ENCODE measurements at places on chromosomes 2 and 18.

GRCh38 chr2:220512419-220512818 is 885.0 kb downstream of the SLC4A3 start:
- no peak for DNase-seq

DNA sequence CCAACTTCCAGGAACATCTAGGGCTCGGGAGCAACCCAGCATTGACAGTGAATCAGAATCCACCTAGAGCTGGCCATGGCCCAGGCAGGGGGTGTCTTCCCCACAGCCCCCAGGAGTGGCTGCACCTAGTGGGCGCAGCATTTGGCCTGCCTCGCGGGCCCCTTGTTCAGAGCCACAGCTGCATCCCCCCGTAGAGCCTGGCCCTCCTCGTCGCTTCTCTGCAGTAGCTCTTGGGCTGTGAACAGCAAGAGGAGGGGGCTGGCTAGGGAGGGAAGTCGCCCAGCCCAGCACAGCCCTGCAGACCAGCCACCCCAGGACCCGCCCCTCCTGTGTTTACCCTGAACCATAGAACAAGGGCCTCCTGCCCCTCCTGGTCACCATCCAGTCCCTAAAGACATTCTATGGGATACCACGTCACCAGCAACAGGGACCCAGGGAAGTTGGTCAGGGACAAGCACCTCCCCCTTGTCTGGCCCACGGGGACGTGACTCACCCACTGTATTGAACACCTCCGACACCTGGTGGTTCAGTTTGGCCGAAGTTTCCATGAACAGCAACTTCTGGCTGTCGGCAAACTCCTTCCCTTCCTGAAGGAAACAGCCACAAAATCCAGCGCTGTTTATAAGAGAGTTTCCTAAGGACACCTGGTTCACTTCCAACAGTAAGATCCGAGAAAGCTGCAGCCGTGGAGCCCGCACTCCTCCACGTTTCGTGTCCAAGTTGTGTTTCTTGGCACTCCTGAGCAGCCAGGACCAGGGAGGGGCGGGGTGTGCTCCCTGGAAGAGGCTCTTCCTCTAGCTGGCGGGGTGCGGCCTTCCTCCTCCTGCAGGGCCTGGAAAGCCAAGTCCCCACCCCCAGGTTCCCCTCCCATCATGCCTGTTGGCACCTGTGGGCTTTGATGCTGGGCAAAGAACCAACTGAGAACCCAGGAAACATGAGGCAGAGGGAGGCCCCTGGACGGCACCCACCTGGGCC is 8.8 kb downstream of the PRLH start:
- DNase-seq = no peak

GRCh38 chr2:164522561-164522981 is 98.7 kb downstream of the GRB14 start:
- no peak for DNase-seq

DNA sequence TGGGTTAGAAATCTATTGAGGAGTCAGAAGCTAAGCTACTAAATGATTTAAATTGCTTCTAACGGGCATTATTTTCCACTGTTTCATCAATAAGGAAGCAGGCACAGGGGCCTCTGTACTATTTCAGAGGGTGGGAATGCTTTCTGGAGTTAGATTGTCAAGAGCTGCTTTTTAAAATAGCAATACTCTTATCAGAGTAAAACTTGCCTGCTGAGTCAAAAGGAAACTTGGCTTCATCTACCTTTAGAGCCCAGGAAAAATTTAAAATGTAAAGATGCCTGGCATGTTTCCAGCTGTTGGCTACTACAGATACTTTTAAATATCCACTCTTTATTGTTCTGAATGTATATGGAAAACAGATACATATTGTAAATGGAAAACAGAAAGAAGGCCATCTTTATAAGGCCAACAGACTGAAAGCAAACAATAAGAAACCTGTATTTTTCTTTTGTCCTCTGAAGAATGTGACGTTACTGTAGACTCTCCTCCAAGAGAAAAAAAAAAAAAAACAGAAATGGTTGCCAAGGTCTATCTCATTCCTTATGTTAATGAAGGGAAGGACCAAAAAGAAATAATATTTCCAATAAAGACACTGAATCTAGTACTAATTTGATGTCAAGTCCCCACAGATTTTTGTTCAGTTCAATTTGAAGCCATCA is 79.1 kb downstream of the FIGN start:
- DNase-seq = no peak

GRCh38 chr18:54774981-54775665 is 53.2 kb upstream of the RAB27B start:
- DNase-seq = no peak

DNA sequence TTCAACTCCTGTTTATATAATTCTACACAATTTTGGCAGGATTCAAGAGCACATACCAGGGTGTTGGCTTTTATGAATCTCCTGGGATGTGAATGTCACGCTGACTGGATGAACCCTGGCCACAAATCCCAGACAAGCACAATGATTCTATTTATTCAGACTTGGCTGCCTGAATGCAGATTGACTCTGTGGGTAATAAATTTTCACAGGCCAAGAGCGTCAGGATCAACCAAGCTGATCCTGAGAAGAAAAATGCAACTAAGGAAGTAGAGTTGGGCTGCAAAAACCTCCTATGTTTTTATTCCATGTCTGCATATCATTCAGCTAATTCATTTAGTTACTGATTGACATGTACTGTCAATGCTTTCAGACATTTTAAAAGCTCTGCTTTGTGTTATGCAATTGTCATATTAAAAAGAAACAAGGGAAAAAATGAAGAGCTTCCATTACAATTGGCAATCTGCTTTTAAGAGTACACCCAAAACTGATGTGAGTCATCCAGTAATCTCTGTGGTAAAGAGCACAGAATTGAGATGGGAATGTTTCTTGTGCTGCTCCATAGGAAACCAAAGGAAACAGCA is 173.0 kb upstream of the REV1 start:
- no peak for DNase-seq

DNA sequence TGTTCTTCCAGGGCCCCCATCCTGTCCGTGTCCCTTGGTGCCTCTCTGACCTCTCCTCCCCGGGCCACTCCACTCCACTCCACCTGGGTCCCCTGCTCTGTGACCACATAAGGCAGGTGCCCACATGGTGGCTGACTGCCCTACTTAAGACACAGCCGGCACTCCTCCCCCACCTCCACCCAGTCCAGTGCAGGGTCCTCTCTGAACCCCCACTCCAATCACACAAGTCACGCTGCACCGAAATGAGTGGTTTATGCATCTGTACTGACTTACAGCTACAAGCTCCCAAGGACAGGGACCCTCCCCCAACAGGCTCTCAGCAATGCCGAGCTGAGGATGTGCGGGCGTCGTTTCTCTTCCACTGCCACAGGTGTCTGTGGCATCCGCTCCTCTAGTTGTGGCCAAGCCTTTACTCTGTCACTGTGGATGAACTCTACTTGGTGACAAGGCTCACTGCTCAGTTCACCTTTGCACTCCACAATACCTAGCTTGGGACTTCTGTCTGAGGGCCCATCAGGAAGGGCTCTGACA is 48.3 kb downstream of the TFCP2L1 start:
- DNase-seq = no peak

GRCh38 chr2:64114912-64115277 is 29.3 kb downstream of the PELI1 start:
- DNase-seq = no peak

DNA sequence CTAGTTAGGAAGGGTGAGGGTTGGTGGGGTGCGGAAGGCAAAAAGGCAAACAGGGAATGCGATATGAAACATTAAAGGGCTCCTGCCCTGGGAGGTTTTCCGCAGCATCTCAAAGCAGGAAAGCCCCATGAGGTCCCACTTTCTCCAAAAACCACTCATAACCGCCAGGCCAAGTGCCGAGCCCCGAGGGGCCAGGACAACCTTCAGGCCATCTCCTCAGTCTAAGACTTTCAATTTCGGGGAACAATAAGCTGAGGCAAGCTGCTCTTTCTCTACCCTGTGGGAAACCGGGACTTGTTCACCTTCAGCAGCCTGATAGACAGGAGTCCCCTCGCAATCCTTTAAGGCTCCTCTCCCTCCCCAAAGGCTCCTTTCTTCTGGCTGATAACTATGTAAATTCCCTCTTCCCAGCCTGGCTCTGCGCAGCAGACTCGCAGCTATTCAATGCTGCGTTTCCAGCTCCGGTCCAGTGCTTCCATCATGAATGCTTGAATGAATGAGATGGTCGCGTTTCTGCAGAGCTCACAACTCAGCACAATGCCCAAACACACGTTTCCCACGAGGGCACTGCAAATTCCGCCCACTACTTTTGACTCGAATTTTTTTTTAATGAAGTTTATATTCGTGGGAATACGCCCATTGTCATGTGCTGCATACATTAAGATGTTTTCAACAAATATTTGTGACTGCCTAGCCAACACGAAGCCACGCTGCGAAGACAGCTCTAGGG is 1.4 kb downstream of the LAMA1 start:
- no peak for DNase-seq

DNA sequence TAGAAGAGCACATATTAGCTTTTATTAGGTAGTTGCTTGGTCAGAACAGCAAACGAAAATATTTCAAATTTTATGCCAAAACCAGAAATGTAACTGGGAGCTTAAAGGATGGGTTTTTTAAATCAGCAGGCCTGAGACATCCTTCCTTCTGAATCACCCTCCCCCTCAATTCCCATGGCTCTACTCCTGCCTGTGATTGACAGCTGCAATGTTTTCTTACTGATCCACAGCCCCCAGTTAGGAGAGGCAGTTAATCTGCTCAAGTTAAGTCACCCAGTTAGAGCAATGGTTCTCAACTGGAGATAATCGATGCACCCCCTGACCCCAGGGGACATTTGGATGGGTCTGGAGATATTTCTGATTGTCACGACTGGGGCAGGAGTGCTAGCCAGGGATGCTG is 24.9 kb downstream of the KCTD18 start:
- DNase-seq = no peak

GRCh38 chr2:16588565-16588964 is 77.1 kb downstream of the CYRIA start:
- no peak for DNase-seq

DNA sequence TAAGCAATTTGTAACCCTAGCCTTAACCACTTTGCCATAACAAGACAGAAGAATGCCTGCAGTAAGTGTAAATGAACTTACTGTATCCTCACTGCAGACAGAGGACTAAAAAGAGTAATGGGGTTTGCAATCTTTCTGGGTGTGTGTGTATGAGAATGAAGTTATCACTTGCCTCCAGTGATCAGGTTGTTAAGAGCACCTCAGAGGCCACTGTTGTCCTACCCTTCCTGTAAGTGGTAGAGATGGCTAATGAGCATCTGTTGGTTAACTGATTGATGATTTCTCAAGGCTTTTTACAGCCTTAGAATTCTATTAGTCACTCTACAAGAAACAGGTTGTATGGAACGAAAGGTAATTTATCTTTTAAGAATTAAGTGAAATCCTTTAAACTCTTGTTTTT is 27.6 kb upstream of the GTF2A1L start:
- DNase-seq = no peak

- DNase-seq = no peak
Measured at GRCh38 chr2:207408086-207408794, 121.5 kb upstream of the CREB1 start.

GRCh38 chr2:105034170-105034569 is 3.7 kb upstream of the MRPS9 start:
- no peak for DNase-seq

DNA sequence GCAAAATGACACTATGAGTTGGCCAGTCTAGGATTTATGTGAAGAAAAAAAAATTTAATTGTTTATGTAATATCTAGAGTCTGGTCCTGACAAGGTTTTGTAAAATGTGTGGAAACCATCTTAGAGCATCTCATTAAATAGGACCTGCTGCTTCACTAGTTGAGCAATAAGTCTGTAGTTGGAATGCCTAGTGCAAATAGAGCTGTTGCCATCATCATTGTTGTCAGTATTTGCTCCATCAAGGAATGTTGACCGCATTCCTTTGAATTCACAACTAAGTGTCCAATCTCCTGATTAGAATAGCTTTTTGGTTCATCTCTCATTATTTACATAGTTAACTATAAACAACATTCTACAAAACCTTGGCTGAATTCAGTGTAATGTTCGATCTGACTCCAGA is 32.2 kb upstream of the RPE start:
- no peak for DNase-seq

- DNase-seq = no peak
Measured at GRCh38 chr2:43019025-43019367, 207.4 kb downstream of the ZFP36L2 start.

DNA sequence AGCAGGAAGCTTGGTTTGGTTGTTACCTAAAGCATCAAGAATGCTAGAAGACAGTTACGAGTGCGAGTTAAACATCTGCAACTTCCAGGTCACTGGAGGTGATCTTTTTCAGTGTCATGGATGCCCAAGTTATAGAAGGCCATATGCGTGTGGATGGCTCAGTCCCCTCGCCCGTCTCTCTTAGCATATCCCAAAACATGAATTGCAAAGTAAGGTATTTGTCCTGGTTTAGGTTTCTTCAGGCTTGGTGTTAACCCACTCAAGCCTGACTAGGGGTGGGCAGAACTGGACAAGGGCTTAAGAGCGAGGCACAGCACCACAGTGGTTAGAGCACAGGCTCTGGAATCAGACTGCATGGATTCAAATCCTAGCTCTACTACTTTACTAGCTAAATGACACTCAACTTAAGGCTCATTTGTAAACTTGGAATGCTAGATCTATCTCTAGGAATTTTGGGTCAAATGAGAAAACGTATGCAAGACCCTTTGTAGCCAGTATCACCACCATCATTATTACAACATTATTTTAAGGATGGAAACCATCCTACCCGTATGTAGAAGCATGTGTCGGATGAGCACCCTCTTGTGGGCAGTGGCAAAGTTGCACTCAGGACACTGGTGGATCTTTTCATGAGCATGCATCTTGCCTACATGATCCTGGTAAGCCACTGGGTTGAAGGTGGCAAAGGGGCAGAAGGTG is 11.2 kb downstream of the ZNF142 start:
- peak; percentile 23 for DNase-seq

DNA sequence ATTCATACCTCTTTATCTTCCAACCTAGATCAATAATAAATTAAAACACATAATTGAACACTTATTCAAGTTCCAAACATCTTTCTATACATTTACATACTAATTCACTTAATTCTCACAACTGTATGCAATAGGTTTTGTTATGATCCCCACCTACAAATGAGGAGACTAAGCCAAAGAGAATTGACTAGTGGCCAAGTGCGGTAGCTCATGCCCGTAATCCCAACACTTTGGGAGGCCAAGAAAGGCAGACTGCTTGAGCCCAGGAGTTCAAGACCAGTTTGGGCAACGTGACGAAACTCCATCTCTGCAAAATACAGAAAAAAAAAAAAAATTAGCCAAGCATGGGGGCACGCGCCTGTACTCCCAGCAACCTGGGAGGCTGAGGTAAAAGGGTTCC is 36.8 kb downstream of the KCNG3 start:
- DNase-seq = no peak

DNA sequence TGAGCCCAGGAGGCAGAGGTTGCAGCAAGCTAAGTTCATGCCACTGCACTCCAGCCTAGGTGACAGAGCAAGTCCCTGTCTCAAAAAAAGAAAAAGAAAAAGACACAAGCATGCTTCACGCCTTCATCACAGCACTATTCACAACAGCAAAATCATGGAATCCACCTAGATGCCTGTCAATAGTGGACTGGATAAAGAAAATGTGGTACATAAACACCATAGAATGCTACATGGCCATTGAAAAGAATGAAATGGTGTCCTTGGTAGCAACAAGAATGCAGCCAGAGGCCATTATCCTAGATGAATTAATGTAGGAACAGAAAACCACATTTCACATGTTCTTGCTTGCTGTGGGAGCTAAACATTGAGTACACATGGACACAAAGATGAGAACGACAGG is 392.6 kb downstream of the EIPR1 start:
- DNase-seq = no peak

- DNase-seq = no peak
Measured at GRCh38 chr2:24209389-24210105, 34.7 kb downstream of the FAM228A start.

All from activated CD4-positive, alpha-beta T cell treated with anti-CD3 and anti-CD28 coated beads for 24 hours (primary cell).